Stimulated activated CD8-positive, alpha-beta memory T cell treated with anti-CD3 and anti-CD28 coated beads, Interleukin-15, amount 100 ng/mL, for 4 hours (primary cell): ENCODE measurements at places on chromosomes 4 and X.
A peak's percentile ranks its signal among the peaks of the same experiment; 100 is the strongest.

- no peak for DNase-seq
Observed at GRCh38 chr4:65416891-65417290, 253.4 kb downstream of the EPHA5 start.

DNA sequence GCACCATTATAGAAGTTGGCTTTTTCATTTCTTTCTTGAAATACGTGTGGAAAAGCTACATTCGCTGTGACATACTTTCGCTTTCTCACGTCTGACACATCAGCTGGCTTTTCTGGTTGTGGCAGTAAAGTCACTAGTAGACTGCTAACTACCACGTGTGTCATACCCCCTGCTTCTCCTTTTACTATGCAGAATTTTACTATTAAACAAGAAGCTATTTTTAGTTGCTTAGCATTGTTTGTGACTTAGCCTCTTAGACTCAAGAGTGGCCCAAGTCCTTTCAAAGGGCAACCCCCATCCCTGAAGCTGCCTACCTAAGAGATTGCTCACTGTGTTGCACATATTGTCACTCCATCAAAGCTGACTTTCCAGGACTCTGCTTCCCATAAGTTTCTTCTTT is 2.1 kb upstream of the IL2 start:
- no peak for DNase-seq

DNA sequence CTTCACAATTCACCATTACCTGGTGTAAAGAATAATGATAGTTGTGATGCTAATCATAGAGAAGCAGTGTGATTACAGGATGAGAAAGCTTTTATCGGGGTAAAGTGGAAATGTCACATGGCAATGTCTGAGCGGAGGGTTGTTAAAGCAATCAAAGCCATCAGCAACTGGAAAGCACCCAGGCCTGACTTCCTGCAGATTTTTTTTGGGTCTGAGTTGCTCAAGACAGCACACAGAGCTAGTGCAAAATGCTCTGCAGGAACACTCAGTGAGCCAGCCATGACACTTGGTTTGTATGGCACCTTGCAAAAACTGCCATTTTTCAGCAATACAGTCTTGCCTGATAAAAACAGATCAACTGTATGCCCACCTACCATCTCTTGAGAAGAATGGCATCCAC is 152.9 kb downstream of the COL4A6 start:
- DNase-seq: no peak

GRCh38 chrX:1242891-1243402 is 25.7 kb upstream of the CSF2RA start:
- DNase-seq: no peak

GRCh38 chrX:85084770-85085393 is 81.2 kb downstream of the APOOL start:
- no peak for DNase-seq

DNA sequence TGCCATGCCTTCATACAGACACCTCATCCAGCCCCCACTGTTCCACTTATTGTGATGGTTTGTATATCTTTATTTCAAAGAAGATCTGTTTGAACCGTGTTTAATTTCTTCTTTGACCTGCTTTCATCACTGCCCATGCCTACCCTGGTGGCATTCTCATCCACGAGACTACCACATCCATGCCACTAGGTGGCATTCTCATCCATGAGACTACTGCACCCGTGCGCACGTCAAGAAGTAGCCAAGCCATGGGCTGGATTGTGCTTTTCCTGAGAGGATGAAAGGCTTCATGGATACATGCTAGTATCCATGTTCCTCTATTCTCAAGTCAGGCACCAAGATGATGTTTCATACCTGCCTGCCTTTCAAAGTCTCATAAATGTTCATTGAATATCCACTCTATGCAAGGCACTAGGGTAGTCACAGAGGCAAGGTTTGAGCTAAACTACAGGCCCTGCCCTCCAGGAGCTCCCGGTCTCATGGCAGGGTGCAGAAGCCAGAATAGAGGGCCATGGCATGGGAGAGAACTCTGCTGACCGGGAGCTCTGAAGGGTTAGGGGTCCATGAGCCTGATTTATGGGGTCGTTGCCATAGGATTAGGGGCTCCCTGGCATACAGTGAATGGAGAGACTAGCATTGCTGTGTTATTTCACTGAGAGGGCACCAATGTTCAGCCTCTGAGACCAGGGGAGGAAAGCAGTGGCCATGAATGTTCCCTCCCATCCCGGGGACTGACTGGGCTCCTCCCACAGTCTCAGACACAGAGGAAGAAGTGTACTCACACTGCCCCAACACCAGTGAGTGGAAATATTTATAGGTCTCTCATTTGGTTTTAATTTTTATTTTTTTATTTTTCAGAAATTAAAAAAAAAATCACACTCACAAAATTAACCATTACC is 24.8 kb upstream of the EOLA2 start:
- DNase-seq: no peak

DNA sequence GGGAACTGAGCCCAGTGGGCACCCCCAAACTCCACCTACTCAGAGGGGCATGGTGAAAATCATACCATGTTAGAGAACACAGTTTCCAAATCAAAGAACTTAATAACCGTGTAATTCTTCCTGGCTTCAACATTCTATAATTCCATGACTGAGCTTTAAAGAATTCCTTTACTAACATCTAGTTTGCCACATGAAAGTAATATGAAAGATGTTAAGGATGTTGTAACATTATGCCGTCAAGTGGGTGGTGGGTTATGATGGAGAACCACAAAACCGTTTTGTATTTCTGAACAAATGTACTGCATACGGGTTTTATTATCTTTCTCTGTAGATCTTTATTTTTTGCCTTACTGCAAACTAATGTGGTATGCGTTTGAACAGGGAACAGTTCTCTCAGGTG is 549.0 kb upstream of the MAGEB2 start:
- no peak for DNase-seq

- DNase-seq: no peak
Observed at GRCh38 chrX:120672389-120672788, 42.5 kb upstream of the C1GALT1C1 start.

GRCh38 chr4:94508806-94509205 is 57.1 kb downstream of the PDLIM5 start:
- DNase-seq: no peak

DNA sequence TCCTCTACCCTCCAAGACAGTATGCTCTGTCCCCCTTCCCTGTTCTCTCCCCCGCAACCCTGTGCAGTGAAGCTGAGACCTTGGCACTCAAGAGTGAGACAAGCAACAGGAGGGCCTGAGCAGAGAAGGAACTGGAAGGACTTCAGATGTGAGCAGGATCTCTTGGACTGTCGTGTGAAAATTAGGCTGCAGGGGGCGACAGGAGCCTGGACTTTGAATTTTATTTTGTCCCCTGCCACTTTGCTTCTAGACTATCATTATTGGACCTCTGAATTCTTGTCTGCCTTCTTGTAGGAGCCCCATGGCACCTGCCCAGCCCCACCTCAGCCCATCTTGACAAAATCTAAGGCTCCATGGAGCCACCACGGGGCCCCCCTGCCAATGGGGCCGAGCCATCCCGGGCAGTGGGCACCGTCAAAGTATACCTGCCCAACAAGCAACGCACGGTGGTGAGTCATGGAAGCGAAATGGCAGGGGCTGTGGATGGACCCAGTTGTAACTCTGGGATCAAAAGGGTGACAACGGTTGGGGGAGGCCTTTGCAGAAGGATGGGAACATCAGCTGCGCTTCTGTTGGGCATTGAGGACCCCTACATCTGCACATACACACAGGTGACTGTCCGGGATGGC is 1.7 kb downstream of the ARAF start:
- no peak for DNase-seq

DNA sequence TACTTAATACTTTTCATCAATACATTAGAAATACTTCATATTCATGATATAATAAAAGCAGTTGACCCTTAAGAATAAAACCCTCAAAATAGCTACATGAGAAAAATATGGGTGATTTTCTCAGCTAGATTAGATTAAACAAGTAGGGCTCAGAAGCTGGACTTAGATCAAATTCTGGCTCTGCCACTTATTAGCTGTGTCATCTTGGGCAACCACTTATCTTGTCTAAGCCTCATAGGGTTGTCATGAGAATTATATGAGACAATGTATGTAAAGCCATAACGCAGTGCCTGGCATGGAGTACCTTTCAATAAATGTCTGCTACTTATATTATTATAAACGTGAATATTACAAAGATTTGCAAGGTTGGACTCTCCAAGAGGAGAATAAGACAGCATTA is 84.3 kb upstream of the PGRMC2 start:
- DNase-seq: no peak

DNA sequence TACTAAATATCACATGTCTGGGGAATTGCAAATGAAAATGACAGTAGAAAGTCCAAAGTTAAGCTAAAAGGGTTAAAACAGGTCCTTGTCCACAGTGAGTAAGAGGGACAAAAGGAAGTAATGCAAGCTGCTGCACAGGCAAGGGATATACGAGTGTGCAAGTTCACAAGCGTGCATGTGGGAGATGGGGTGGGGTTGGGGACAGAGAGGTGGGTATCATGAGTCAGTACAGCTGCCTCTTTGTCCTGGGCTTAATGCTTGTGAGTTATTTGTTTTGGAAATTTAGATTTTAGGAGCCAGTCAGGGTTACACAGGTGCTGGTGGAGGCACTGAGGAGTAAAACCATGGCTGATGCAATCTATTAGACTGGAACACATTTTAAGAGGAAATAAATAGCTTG is 3.3 kb upstream of the GPRASP2 start:
- DNase-seq: no peak

GRCh38 chr4:146550161-146550560 is 28.4 kb upstream of the SLC10A7 start:
- no peak for DNase-seq

GRCh38 chrX:139932901-139933796 is at the start of gene ATP11C:
TSS of gene ATP11C (minus strand) at chrX:139933053. CDS start at chrX:139932042, 1,011 bp downstream.
- peak; percentile 66 for DNase-seq

GRCh38 chrX:10111364-10112148 is 45.2 kb upstream of the CLCN4 start:
- DNase-seq: no peak

DNA sequence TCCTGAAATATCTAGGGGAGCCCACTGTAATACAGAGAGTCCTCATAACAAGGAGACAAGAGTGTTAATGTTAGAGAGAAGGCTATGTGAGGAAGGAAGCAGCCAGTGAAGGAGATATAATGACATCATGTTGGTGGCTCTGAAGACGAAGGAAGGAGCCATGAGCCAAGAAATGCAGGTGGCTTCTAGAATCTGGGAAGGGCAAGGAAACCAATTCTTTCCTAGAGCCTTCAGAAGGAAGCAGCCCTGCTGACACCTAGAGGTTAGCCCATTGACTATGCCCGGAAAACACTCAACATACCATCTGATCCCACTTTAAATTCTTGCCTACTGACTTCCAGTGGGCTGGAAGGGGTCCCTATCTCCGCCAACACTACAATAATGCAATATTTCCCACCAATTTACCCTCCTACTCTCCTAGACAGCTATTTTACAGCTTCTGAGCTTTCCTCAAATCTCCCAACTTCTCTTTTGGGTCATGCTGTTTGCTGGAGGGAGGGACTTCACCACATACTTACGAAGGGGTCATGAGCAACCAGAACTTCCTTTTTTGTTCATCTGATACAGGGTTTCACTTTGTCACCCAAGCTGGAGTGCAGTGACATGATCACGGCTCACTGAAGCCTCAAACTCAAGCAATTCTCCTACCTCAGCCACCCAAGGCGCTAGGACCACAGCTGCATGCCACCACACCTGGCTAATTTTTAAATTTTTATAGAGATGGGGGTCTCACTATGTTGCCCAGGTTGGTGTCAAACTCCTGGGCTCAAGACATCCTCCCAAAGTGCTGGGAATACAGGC is 25.2 kb upstream of the G3BP2 start:
- DNase-seq: no peak

- DNase-seq: no peak
Observed at GRCh38 chr4:184288451-184289178, 70.9 kb upstream of the ENPP6 start.

GRCh38 chr4:187777954-187778353 is 217.6 kb upstream of the ZFP42 start:
- DNase-seq: no peak

- no peak for DNase-seq
Observed at GRCh38 chr4:47553329-47554125, 68.5 kb downstream of the ATP10D start.

DNA sequence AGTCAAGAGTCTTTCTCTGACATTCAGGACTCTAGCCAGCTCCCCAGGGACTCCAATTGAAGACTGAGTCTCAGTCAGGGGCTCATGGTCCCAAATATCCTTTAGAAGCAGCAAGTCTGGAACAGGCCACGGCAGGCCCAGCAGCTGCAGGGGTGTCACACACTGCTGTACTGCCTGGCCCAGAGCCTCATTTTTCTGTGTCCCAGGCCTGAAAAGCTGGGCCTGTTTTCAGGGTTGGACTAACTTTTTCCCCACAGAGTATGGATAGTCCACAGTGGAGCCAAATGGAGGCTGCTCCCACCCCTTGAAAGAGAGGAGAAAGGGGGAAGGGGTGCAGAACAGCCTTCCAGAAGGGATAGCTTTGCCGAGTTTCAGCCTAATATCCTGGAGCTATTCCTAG is 146.8 kb upstream of the NALF2 start:
- no peak for DNase-seq

GRCh38 chrX:87755493-87755892 is 237.9 kb downstream of the KLHL4 start:
- DNase-seq: no peak

DNA sequence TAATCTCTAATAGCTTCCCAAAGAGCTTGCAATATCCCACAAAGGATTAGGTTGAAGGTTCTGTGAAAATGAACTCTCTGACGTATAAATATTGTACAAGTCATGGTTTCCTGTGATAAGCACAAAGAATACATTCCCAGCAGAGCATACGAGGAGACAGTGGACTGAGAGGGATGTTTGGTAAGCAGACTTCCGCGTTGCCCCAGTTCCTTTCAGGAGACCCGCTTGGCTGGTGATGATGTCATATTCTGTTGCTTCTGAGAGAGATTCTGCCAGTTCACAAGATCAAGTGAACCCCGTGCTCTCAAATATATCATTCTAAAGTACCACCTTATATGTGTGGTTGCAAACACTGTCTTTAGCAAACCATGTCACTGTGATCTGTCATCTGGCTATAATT is 323.9 kb upstream of the CASK start:
- DNase-seq: no peak

GRCh38 chr4:113122066-113122465 is 72.6 kb downstream of the ANK2 start:
- no peak for DNase-seq

DNA sequence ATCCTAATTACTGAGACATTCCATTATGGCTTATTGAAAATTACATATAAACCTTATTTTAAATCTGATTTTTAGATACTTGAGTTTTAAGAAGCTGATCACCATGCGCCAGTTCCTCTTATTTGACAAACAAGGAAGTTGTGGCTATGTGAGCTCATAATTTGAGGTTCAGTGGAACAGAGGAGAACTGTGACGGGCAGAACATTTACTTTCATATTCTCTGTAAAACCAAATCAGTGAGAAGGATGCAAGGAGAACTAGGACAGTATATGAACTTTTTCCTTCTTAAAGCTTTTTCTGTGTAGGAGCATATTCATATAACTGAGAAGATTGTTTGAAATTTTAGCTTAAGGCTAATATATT is 25.3 kb downstream of the STIM2 start:
- no peak for DNase-seq

DNA sequence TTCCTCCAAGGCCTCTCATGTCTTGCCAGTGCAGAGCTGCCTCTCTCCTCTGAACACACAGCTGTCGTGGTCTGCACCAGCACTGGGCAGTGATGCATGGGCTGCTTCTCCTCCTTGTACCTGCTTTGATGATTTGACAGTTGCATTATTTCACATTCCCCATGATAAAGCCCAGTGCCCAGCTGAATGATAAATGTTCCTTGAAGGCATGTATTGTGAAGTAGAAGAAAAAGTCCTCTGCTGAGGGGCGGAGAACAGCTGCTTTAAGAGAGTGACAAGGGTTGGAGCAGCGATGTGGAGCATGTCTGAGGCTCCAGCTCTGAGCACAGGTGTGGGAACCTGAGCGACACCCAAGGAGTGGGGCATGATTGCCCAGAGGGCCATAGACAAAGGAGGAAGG is 21.1 kb upstream of the TRIM2 start:
- DNase-seq: no peak
